ENCODE measurements at places on chromosomes 11 and 22.
A peak's percentile ranks its signal among the peaks of the same experiment; 100 is the strongest.

- DNase-seq, result no peak
These were observed 108.7 kb upstream of the E2F8 start for GRCh38 chr11:19349340-19350025.

GRCh38 chr11:13463779-13464290 lies 813 bp upstream of the BTBD10 start:
- no peak for DNase-seq

- DNase-seq, result no peak
These were observed 22.9 kb downstream of the ASCL2 start for GRCh38 chr11:2247496-2247895.

DNA sequence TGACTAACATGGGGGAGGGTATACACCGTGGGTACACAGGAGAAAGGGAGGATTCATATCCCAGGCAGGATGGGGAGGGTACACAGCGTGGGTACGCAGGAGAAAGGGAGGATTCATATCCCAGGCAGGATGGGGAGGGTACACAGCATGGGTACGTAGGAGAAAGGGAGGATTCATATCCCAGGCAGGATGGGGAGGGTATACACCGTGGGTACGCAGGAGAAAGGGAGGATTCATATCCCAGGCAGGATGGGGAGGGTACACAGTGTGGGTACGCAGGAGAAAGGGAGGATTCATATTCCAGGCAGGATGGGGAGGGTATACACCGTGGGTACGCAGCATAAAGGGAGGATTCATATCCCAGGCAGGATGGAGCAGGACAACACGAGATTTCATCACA lies 36.6 kb upstream of the NRIP3 start:
- DNase-seq, result no peak

DNA sequence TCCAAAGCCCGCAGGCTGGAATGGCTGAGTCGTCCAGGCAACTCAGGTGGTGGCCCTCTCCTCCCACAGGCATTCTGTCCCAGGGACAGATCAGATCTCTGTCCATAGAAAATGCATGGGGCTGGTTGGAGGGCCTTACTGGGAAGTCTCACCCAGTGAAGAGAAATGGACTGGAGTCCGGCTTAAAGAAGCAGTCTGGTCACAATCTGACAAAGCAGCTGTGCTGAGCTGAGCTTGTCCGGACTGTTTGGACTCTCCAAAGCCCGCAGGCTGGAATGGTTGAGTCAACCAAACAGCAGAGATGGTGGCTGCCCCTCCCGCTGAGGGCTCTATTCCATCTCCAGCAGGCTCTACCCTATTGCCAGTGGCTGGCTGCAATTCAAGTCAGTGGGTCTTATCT lies 14.4 kb upstream of the DEPDC7 start:
- no peak for DNase-seq

- no peak for DNase-seq
These were observed 531.2 kb downstream of the KCNA4 start for GRCh38 chr11:29485641-29486040.

- DNase-seq, result no peak
These were observed 11.6 kb downstream of the APOL5 start for GRCh38 chr22:35729309-35729698.

- DNase-seq, result no peak
These were observed 75.0 kb downstream of the JRKL start for GRCh38 chr11:96464700-96465307.

DNA sequence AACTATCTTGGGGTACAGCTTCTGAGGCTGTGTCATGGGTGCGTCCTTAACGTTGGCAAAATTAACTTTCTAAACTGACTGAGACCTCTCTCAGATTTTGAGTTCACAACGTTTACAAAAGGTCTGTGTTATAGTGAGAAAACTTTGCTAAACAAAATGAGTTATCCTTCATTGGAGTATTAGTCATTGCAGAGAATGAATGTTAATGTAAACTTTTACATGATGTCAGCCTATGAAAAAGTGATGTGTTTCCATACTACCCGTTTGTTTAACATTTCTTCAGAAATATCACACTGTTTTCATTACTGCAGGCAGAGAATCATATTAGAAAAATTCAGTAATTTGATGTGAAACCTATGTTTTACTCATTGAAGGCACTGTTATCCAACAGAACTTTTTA lies 32.1 kb downstream of the HSD17B12 start:
- DNase-seq, result no peak

DNA sequence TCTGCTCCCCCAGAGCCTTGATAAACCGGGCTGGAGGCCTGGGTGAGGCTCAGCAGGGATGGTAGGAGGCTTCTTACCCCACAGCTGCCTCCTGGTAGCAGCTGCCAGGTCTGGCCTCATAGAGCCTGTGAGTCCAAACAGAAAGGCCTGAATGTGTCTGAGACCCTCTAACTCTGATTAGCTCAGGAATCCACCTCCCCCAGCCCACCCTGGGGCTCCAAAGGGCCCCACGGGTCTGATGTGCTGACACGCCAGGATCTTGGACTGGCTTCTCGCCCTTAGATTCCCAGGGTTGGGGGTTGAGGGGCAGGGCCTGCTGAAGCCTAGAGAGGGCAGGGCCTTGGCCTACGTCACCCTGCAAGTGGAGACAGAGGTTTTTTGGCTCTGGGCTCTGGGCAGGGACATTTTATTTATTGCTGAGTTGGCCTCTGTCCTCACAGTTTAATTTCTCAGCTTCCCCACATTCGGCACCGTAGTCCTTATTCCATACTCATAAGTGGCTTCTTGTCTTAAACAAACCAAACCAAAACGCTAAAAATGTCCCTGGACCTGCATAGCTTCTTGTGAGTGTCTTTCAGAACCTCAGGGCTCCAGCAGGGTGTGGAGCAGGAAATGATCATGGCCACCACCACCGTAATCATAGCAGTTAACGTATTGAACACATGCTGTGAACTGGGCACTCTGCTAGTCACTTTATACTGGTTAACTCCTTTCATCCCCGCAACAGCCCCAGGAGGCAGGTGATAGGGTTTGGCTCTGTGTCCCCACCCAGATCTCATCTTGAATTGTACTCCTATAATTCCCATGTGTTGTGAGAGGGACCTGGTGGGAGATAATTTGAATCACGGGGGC lies 25.1 kb downstream of the KIAA1671 start:
- DNase-seq, result no peak

GRCh38 chr11:79052544-79052943 lies 388.3 kb downstream of the TENM4 start:
- no peak for DNase-seq

- DNase-seq, result no peak
These were observed 116.4 kb downstream of the BLID start for GRCh38 chr11:121999651-122000050.

DNA sequence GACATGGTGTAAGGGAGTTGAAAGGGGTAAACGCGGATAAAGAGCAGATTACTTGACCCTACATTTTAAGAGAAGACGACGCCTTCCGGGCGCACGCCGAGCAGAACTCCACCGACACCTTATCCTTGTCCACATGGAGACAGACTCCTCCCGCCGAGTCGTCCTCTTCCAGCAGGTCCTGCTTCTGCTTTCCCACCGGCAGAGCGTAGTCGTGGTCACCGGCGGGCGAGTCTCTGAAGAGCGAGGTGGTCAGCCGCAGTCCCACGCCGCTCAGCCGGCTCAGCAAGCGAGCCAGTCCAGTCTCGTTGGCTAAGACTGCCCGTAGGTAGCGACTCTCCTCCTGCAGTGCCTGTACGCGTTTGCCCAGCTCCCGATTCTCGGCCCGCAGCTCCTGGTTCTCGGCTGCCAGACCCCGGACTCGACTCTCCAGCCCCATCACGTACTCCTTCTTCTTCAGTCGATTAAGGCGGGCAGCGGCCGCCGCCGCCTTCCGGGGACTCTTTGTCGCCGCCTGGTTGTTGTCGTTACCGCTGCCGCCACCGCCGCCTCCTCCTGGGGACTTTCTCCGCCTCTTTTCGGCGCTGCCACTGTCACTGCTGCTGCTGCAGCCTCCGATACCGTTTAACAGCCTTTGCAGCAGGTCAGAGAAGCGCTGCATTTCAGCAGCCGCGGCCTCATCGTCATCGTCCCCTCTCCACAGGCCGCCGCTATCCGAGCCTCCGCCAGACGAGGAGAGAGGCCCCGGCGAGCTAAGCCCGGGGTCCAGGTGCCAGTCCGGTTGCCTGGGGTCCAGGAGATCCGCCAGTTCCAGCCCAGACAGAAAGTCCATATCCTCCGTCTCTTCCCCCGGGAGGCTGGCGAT lies 945 bp downstream of the CREBZF start:
- DNase-seq, result peak; percentile 91

- no peak for DNase-seq
These were observed 94.7 kb upstream of the RASSF10 start for GRCh38 chr11:12914400-12914912.

DNA sequence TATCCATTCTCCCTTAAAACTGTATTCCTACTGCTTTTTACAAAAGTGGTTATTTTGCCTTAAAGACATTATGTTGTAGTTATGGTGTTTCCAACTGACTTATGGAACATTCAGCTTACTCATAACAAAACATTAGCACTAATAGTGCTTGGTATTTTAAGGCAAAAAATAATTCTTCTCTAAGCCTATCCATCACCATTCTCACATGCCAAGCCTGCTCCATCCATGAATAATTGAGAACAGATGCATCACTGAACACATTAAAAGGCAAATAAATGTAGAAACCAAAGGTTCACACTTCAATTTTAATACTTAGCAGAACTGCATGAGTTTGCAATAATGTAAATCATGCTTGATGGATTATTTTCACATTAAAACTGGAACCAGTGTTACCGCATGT lies 42.3 kb upstream of the DDI1 start:
- no peak for DNase-seq

All from activated naive CD4-positive, alpha-beta T cell treated with anti-CD3 and anti-CD28 coated beads, Interleukin-2, amount 50 U/mL, for 16 hours (primary cell).